Sigmoid colon (tissue), 7 donors: ENCODE measurements at places on chromosomes 6 and 20. TPM values are rescaled to one million over a fixed set of nuclear protein-coding genes. Genes with fewer than 3 reads are reported as not detected.

DNA sequence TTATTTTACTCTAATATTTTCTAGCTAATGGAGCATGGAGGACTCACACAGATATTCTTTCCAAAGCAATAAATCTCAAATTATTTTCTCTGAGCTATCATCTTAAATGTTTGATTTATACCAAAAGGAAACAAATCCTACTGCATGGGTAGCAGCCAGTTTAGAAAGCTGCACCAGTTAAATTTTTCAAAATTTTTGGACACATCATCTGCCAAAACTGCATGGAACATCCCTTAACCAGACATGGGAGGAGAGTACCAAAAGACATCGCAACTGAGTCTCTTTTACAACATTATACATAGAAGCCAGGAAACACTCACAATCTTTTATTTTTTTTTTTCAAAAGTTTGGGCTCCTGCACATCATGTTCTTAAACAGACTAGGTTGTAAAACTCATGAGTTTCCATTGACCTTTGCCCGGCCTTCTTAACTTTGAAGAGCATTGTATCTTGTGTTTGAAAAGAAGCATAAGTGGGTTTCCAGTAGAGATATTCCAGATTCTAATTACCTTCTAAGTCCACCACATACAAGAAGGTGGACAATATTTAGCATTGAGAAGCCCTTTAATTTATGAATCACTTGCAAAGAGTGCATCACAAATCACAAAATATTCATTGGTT is 87.7 kb upstream of the HMGCLL1 start:
- DNase-seq: no peak

Gene SLC17A3
- not detected for total RNA-seq

Gene CGA
- not detected for total RNA-seq

GRCh38 chr6:158070513-158070912 is 88.8 kb downstream of the SYNJ2 start:
- DNase-seq: no peak

Gene SLC32A1
- total RNA-seq: not detected

DNA sequence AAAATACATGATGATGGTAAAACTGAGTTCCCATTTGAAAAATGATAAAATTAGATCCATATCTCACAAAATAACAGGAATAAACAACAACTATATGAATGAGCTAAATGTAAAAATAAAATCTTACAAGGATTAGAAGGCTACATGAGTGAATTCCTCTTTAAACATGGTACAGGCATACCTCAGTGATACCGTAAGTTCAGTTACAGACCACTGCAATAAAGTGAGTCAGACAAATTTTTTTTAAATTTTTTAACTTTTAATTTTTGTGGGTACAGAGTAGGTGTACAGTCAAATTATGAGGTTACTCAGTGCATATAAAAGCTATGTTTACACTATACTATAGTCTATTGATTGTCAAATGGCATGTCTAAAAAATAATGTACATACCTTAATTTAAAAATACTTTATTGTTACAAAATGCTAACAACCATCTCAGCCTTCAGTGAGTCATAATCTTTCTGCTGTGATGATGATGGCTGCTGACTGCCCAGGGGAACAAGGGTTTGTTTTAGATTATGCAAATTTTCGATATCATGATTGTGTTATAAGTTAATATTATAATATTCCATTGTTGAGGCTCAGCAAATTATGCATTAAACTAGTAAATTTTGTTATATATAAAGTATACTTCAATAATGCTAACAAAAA is 222.8 kb upstream of the RUNX2 start:
- no peak for DNase-seq

GRCh38 chr20:36285746-36286447 is 20.2 kb upstream of the DLGAP4 start:
- DNase-seq: peak; percentile 41

Gene CRISP3
- total RNA-seq: not detected

Gene TLDC2
- total RNA-seq: 0.36 TPM

Gene TRERF1
- total RNA-seq: 5.7 TPM

- no peak for DNase-seq
Observed at GRCh38 chr20:32567384-32568178, 17.6 kb downstream of the NOL4L start.

Gene COMMD7
- 28.5 TPM for total RNA-seq

DNA sequence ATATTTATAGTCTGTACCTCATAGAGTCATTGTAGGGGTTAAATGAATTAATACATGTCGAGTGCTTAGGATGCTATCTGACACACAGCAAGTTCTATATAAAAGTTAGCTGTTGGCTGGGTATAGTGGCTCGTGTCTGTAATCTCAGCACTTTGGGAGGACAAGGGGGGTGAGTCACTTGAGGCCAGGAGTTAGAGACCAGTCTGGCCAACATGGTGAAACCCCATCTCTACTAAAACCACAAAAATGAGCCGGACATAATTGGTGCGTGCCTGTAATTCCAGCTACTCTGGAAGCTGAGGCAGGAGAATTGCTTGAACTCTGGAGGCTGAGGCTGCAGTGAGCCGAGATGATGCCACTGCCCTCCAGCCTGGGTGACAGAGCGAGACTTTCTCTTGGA is 222.9 kb downstream of the UBE3D start:
- DNase-seq: no peak

GRCh38 chr6:41332842-41333736 is 2.3 kb upstream of the NCR2 start:
- DNase-seq: no peak

GRCh38 chr6:142647449-142648035 is 297.4 kb downstream of the HIVEP2 start:
- no peak for DNase-seq

DNA sequence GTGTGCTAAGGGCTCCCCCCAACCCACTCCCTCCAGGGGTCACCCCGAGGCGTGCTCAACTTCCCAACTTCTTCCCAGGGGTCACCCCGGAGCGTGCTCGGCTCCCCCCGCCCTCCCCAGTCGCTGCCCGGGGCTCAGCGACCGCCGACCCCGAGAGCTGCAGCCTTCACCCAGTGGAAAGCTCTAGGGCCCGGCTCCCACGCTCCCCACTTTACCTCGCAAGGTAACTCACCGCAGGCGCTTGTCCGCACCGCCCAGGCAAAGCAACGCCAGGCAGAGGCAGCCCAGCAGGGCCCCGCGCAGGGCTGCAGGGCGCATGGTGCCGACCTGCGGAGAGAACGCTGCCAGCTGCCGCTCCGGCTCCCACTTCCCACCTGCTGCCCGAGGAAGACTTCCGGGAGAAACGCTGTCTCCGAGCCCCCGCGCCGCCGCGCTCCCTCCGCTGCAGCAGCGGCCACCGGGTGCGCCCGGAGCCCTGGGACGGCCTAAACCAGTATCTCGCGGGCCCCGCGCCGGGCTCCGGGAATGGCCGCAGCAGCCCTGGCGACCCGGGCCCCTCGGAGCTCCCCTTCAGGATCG is 396 bp downstream of the RNASET2 start:
- DNase-seq: no peak

- no peak for DNase-seq
Observed at GRCh38 chr20:62817975-62818591, 1.2 kb downstream of the COL9A3 start.

DNA sequence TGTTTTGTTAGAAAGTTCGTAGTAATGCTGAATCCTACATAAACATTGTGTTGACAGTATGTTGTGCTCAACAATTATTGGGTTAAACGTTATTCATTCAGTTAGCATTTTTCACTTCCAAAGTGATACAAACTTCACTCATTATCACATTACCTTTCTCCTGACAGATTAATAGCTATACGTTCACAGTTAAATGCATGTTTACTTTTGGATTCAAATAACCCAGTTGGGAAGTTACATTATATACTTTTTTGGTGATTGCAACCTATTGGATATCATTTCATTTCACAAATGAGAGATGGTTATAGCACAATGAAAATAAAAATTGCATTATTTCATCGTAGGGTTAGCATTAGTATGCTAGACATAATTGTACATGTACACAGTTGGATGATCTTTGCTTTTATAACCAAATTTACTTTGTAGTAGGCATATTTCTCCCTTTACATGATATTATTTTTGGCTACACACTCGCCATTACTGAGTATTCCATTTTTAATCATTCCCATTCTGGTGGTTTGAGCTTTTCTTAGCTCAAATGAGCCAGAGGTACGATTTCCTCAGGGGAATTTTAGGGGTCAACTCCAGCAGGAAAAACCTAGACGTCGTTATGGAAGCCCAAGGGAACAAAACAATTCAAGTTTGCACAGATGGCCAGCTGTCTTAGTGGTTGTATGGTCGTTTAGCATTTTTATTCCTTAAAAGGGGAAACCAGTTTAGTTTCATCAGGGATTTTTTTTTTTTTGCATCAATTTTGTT is 2.1 kb upstream of the HIVEP1 start:
- DNase-seq: no peak

DNA sequence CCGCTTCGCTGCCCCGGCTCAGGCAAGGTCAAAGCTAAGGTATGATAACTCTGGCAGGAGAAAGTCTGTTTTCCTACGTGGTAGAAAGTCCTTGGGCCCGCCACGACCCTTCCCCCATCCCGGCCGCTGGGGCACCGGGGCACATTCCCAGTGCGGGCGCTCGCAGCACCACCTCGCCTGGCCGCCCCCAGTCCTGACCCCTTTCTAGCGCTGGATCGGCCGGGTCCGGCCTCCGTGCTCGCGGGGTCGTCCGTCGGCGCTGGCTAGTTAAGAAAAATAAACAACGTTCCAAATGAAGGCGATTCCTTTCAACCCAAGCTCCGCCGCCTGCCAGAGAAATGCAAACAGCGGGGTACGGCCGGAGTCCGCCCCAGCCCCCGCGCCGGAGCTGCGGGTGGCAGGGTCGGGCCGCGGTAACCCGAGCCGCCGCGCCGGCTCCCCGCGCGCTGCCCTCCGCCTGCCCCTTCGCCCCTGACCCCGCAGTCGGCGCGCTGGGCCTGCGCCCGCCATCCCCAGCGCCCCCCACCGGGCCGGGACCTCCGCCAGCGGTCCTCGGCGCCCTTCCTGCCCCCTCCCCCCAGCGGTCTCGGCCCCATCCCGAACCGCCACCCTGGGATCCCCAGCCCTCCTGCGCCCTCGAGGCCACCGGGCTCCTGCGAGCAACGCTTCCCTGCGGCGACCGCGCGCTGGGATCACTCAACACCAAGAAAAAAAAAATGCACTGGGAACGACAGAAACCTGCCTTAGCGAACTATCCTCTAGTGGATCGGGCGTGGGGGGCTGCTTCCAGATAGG is 37.6 kb downstream of the NCR2 start:
- DNase-seq: no peak

DNA sequence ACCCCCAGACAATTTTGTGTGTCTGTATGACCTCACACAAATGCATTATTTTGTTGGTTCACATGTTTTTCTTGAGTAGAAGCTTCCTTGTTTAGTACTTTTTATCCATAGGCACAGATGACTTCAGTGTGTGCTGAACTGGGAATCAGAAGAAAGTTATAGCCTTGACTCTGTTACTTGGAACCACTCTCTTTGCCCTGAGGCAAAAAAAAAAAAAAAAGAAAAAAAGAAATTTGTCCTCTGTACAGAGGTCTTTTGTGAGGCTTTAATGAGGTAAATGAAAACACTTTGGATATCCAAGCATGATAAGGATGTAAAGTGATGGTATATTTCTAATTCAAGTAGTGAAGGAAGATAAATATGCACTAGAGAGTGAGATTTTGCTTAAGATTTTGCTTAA is 51.9 kb downstream of the TRMT11 start:
- no peak for DNase-seq

DNA sequence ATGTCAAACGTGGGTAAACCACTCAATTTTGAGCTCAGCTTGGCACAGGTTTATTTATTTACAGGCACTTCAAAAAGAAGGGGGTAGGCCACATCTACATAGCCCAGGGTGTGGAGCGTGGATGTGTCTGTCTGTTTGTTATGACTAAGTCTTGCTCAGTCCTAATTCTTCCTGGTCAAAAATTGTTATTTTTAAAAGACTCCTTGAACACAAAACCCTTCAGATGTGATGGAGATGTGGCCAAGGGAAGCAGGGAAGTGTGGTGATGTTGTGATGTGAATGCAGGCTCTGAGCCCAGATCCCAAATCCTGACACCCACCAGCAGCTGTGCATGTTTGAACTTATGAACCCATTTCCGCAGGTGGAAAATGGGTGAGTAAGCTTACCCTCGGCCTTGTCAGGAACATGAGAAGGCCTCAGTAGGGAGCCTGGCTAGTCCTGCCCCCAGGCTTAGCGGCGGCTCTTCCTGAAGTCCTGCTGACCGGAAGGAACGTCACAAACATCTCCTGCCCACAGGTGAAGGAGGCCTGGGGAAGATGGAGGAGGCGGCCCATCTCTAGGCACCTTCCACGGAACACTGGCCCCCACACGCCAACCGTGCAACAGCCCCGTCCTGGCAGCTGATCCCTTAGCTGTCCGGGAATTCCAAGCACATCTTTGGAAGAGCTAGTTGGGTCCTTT is 119.7 kb downstream of the MYLK4 start:
- DNase-seq: no peak

DNA sequence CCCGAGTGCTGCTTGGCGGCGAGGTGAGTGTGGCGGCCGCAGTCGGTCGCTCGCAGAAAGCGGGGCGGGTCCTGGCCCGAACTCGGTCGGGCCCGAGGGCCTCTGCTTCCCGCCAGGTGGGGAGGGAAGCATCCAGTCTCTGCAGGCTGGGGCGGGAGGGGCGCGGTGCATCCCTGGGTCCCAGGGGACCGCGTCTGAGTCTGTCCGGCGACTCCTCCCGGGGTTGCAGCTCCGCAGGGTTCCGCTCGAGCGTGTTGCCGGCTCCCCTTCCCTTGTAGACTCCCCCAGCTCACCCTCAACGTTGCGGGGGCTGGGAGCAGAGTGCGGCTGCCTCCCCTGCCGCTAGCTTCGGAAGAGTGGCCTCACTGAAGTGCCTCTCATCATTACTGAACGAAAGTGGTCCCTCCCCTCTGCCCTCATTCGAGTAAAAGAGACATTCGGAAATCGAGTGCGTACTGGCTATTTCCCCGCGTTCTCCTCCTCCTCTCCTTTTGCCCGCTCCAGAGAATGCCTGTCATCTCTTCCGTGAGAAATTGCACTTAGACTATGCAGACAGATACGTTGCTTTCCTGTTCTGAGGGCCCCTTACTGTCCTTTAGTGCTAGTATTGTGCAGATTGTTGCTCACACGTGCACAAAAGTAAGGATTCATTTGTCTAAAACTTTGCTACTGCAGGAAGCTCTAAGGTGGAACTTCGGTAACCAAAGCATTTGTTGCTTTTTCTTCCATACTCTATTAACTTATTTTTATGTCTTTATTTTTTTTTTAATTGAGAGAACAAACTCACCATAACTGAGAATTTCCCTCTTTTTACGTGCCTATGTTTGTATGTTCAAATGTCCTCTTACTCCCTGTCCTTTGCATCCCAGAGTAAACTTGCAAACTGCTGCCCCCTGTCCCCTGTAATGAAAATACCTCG is 751 bp downstream of the MAP3K4 start:
- peak; percentile 76 for DNase-seq

- no peak for DNase-seq
Observed at GRCh38 chr6:33329058-33329457, 11.5 kb upstream of the ZBTB22 start.

Gene LY6G6F
- not detected for total RNA-seq

- no peak for DNase-seq
Observed at GRCh38 chr6:5197084-5197483, 63.7 kb downstream of the LYRM4 start.

Gene MYMX
- total RNA-seq: not detected

GRCh38 chr6:111484633-111484930 is 1.6 kb upstream of the REV3L start:
- DNase-seq: no peak

Gene FABP7
- total RNA-seq: not detected

GRCh38 chr6:159038914-159039884 is 5.6 kb downstream of the TAGAP start:
- no peak for DNase-seq
